ENCODE measurements at places on chromosomes 12 and 14.

DNA sequence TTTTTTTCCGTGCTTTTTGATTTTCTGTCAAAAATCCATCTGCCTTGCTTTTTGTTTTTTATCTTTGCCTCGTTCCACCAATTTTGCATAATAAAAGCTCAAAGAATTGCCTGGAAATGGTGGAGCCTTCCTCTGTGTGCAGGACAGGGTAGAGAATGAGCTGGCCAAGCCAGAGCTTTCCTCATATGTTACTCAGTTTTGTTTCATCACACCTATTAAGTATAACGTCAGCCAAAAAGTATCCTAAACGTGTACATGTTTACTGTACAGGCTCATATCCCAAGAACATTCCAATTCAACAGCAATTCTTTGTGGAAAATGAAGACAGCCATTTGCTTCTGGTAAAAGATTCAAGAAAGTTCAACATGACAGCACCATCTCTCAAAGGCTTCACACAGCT lies 191.2 kb upstream of the LMNTD1 start:
- no peak for DNase-seq

GRCh38 chr14:77507762-77508161 lies 9.1 kb upstream of the ISM2 start:
- no peak for DNase-seq

GRCh38 chr14:78075555-78076277 lies 94.5 kb upstream of the NRXN3 start:
- DNase-seq = no peak

DNA sequence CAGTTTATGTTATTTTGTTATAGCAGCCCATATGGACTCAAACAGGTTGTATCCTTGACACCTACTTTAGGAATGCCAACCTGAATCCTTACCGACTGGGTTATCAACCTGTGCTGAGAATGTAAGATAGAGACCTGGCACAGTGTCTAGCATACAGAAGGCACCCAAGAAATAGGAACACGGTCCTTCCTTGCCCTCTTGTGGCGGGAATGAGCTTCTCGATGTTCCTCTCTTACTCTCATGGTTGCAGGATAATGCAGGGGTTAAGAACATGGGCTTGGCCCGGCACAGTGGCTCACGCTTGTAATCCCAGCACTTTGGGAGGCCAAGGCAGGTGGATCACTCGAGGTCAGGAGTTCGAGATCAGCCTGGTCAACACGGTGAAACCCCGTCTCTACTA lies 6.5 kb downstream of the C12orf43 start:
- DNase-seq = no peak

DNA sequence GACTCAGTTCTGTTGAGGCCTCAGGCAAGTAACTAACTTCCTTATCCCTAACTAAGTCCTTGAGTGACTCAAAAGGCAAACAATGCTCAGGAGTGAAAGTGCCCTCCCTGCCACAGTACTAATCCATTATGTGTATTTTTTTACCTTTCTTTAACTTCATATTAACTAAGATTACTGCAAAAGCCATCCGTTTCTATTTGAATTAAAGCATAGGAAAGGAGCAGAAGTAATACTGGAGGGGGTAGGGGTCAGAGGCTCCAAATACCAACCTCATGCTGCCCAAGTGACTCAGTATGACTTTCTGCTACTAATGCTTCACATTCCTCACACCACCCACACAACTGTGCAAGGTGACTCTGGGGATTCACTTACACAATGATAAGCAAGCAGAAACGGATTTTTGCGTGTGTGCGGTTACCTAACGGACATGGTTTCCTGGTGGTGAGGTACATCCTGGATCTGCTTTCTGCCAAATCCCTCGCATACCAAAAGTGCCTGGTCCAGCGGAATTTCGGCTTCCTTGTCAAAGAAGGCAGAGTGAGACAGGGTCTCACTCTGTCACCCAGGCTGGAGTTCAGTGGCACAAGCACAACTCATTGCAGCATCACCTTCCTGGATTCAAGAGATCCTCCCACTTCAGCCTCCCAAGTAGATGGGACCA lies 25.1 kb downstream of the MOK start:
- DNase-seq = no peak

DNA sequence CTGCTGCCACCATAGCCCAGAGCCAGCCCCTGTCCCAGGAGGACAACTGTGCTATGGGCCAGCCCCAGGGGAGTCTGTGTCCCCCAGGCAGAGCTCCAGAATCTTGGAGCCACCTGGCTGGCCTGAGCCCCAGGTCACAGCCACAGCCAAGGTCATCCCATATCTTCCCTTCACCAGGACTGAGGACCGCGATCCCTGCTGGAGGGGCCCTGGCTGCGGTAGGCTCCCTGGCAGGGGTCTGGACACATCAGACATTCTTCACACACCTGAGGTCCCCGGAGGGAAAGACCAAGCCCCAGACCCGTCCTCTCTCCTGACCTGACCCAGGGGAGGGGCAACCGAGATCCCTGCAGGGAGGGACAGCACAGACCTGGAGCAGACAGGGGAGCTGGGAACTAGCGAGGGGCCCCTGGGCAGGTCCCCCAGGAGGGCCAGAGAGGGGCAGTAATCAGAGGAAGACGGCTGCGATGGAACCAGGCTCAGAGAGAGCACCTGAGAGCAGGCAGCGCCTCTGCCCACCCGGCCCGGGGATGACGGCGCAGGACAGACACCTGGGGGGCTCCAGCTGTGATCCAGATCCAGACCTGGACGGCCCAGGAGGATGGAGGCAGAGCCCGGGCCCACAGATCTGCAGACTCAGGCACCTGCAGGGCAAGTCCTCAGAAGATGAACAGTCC lies 103.2 kb upstream of the EIF5 start:
- no peak for DNase-seq

- no peak for DNase-seq
These were observed 364.3 kb downstream of the TMEM121 start for GRCh38 chr14:105890474-105891220.

All from effector memory CD4-positive, alpha-beta T cell (primary cell).